ENCODE measurements at places on chromosomes 2 and 18.

DNA sequence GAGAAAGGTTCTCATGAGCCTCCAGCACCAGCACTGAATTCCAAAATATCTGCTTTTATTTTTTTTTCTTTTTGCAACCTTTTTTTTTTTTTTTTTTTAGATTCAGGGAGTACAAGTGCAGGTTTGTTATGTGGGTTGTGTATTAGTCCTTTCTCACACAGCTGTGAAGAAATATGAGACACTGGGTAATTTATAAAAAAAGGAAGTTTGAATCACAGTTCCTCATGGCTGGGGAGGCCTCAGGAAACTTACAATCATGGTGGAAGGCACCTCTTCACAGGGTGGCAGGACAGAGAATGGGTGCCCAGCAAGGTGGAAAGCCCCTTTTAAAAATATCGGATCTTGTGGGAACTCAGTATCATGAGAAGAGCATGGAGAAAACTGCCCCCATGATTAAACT, 7.9 kb upstream of the TMX3 start:
- DNase-seq: no peak

GRCh38 chr18:23890589-23890988, 124.0 kb upstream of the TTC39C start:
- no peak for DNase-seq

DNA sequence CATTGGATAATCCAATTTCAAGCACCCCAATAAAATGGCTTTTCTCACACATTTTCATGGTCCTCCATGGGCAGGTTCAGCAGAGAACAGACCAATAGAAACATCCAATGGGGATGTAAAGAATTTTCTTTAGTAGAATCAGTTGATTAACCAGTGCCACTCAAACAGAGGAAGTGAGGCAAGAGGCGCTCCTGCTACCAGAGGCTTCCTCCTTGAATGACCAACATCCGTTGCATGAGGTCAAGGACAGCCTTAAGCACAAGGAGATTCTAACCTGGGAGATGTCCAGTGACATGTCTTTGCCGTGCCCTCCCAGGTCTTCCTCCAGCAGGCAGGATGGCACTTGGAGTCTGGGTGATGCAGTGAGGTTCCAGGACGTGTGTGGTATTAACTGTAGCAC, 146.6 kb downstream of the PIEZO2 start:
- DNase-seq: no peak

GRCh38 chr2:52356556-52356955, 1324.6 kb upstream of the NRXN1 start:
- DNase-seq: no peak

GRCh38 chr2:165617741-165618481, 148.4 kb downstream of the CSRNP3 start:
- no peak for DNase-seq

GRCh38 chr18:50044402-50044801, 150.5 kb downstream of the MYO5B start:
- peak; percentile 86 for DNase-seq

DNA sequence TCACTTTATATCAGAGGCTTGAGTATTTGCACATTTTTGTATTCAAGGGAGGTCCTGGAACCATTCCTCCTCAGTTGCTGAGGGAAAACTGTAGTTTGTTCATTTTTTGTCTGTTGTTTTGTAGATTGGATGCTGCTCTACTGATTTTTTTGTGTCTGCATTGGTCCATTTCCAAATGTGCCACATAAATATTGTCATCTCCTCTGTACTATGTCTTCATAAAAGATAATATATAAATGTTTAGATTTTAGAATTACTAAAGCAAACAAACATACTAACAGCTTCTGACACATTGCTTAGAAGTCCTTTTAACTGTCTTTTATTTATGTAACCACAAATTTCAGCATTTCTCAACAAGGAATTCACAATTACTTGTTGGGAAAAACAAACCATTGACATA, 356.8 kb downstream of the PLCL1 start:
- DNase-seq: no peak

DNA sequence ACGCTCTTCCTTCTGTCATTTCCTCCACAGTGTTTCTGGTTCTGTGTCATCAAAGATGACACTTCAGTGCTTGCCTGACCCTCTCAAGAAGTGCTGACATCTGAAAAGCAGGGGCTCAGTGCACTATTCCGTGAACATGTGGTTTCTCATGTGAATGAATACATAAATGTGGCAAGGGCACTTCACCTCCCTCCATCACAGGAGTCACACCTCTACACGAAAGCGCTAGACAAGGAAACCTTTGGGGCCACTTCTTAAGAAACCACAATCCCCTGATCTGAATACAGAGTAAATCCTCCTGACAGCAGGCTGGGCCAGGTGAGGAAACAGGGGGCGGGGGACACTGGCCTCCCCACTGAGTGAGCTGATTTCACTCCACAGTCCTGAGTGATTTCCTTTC, 145.8 kb upstream of the ACAA2 start:
- no peak for DNase-seq

DNA sequence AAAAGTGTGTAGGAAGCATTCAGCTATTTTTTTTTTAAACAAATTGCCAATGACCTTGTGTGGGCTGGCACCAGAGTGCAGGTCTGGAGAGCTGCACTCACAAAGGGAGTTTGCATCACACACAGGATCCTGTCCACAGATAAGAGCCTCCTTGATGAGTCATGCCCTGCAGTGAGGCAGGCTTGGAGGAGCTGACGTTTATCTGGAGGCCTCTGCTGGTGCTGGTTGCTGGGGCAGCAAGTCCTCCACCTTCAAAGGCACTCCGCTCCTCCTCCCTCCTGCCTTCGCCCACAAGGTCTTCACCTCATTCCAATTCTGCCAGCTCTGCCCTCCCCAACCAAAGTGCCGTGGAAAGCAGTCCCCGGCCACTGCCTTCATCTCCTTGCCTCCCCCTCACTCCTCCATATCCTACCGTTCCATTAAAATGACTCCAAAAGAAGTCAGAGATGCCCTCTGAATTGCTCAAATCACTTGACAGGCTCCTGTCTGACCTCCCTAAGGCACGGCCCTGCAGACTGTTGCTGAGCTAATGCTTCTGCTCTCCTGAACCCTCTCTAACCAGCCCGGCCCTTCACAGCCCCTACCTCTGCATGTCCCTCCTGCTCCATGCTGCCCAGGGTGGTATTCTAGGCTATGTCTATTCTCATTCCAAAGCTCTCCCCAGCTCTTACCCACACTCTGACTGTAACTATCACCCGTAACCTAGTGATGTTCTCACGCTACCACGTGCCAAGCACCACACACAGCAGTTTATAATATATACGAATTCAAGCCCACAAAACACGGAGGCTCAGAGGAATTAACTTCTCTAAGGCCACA, 30.9 kb downstream of the LONRF2 start:
- DNase-seq: peak; percentile 43

GRCh38 chr2:55073000-55073983, 23.0 kb upstream of the RTN4 start:
- no peak for DNase-seq

DNA sequence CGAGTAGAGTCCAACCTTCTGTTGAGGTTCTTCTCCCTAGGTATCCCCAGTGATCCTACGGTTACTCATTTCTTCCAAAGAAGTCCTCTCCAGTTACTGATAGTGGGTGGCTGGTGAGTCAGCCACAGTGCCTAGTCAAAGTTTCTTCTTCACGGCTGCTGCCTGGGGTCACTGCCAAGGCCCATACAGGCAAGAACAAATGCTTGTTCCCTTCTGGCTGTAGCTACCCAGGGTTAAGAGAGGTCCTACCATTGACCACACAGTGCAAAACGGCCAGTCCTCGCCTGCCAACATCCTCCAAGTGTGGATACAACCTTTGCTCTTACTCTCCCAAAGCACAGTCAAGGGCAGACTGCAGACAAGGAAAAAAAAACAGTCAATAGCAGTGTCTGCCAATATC, 2.9 kb upstream of the PTPN4 start:
- peak; percentile 44 for DNase-seq

- DNase-seq: no peak
Observed at GRCh38 chr18:4639628-4640310, 184.7 kb upstream of the DLGAP1 start.

- no peak for DNase-seq
Observed at GRCh38 chr2:86015699-86016098, 90.0 kb downstream of the POLR1A start.

- no peak for DNase-seq
Observed at GRCh38 chr2:75142081-75142480, 57.2 kb downstream of the TACR1 start.

- no peak for DNase-seq
Observed at GRCh38 chr2:135202751-135203150, 150.7 kb downstream of the RAB3GAP1 start.

DNA sequence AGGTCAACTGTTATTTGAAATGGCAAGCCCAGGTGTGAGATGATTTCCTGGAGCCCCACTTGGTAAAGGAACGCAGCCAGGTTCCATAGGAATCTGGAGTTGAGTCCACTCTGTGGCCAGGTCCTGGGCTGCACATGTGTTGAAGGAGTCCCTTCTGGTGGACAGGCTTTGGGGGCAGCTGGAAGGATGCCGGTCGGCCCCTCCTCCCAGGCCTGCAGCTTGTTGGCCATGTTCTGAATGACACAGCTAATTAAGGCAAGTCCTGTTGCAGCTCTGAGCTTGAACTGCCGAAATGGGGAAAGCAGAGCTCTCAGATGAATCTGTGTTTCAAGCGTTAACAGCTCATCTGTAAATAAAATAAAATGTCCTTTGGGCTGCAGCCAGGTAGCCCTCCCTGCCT, 23.8 kb downstream of the EN1 start:
- DNase-seq: no peak

DNA sequence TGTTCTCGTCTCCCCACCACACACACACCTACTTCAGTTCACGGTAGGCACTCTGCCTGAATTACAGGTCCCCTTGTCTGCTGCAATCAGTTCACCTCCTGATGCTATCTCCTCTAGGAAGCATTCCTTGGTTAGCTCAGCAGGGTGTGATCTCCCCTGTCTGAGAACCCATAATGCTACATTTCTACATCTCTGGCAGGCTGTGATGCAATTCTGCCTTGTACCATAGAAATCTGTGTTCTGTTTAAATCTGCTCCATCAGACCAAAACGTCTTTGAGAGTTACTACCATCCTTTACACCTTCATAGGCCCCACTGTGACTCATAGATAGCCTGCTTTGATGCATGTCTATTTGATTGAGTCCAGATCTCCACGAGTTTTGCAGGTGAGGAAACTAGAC, 103.9 kb downstream of the TTC32 start:
- DNase-seq: no peak

DNA sequence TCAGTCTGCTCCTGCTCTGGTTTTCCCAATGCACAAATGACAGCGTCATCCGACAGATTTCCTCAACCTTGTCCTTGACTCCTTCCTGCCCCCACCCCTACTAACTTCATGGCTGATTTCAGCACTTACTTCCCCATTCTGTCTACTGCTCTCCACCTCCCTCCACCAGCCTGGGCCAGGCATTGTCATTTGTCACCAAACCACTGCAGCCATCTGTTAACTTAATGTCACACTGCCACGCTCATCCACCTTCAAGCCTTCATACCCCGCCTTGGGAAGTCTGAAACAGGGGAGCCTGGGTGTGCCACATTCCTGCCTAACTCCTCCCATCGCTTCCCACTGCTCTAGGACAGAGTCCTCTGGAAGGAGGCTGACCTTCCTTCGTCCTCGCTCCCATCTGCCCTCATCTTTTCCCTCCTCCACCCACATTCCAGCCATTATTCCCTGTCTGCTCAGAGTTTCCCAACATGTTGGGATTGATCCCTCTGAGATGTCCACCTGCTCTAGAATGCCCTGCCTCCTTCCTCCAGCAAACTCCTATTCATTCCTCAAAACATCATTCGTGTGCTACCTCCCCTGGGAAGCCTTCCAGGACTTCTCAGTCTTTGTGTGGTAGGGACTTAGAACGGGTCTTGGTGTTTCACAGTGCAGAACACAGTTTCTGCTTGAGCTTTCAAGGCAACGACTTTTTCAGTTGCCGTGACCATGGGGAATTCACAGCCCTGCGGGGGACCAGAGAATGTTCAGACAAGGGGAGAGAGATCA, 42.2 kb upstream of the SMAD7 start:
- DNase-seq: no peak

GRCh38 chr2:161426922-161427663, 11.0 kb downstream of the TBR1 start:
- DNase-seq: no peak
